ENCODE measurements at places on chromosomes 7 and 10.

DNA sequence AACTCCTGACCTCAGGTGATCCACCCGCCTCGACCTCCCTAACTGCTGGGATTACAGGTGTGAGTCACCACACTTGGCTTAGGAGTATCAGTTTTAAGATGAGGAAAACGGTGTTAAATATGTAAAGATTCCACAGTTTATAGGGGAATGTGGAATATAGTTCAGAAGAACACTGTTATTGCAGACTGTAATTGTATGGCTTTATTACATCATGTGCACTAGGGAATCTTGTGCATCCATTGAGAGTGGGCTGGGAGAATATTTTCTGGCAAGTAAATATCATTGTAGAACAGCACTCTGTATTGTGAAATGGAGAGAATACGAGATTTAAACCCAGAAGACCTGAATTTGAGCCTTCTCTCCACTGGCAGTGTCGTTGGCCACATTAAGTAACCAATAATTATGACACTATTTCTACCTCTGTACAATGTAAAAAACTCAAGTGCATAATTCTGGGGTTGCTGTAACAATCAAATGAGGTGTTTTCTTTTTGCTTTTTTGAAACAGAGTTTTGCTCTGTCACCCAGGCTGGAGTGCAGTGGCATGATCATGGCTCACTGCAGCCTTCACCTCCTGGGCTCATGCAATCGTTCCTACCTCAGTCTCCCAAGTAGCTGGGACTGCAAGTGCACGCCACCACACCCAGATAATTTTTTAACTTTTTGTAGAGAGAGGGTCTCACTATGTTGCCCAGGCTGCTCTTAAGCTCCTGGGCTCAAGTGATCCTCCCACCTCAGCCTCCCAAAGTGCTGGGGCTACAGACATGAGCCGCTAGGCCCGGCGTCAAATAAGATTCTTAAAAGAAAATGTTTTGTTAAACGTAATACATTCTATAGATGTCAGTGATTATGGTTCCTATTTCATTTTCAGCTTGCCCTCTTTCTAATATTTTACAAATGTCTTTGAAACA, 12.0 kb upstream of the PARD3 start:
- H3K36me3 ChIP-seq: no peaks in the 10 kb centered on the region
- no peaks in the 10 kb centered on the region for H3K4me1 ChIP-seq
- peaks cover 6% of the 10 kb centered on the region for H3K27me3 ChIP-seq
- DNase-seq: no peak
- no peak overlapping the region for H3K4me3 ChIP-seq
- H3K27ac ChIP-seq: no peak overlapping the region

GRCh38 chr7:99794585-99795502, 10.9 kb upstream of the CYP3A4 start:
- no peaks in the 10 kb centered on the region for H3K36me3 ChIP-seq
- DNase-seq: no peak
- no peak overlapping the region for H3K27ac ChIP-seq
- H3K4me3 ChIP-seq: no peak overlapping the region
- no peaks in the 10 kb centered on the region for H3K4me1 ChIP-seq

- no peak overlapping the region for H3K4me3 ChIP-seq
- H3K27ac ChIP-seq: no peak overlapping the region
- DNase-seq: peak; percentile 37
- no peaks in the 10 kb centered on the region for H3K27me3 ChIP-seq
Measured at GRCh38 chr10:17386616-17387075, 67.7 kb downstream of the ST8SIA6 start.

GRCh38 chr7:31000161-31000693, 36.5 kb downstream of the GHRHR start:
- H3K27me3 ChIP-seq: peaks cover 2% of the 10 kb centered on the region
- H3K27ac ChIP-seq: no peak overlapping the region
- no peaks in the 10 kb centered on the region for H3K36me3 ChIP-seq
- no peak overlapping the region for H3K4me3 ChIP-seq
- DNase-seq: peak; percentile 40

DNA sequence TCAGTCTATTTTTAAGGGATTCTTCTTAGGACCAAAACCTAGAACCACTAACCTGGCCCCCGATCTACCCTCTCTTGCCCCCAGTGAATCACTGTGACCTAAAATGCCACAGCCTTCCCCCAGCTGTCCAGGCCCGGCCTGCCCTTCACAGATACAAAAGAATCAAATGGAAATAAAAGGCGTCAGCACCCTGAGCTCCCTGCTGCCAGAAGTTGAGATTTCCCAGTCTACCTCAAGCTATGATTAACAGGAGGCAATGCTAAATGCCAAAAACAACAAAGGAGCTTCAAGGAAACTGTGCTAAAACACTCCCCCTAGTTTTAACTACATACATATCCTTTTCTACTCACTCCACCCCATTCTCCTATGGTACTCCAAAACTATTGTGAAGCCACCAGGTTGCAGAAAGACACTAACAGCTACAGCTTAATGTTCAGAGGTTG, 67.8 kb downstream of the GSAP start:
- DNase-seq: peak; percentile 30
- no peaks in the 10 kb centered on the region for H3K36me3 ChIP-seq
- peak overlapping the region; percentile 77 for H3K27ac ChIP-seq
- no peak overlapping the region for H3K4me3 ChIP-seq
- H3K27me3 ChIP-seq: no peaks in the 10 kb centered on the region
- H3K4me1 ChIP-seq: peaks cover 54% of the 10 kb centered on the region

GRCh38 chr10:76403912-76404311, 972.5 kb downstream of the LRMDA start:
- peaks cover 12% of the 10 kb centered on the region for H3K4me1 ChIP-seq
- DNase-seq: no peak
- H3K36me3 ChIP-seq: no peaks in the 10 kb centered on the region
- H3K27ac ChIP-seq: peak overlapping the region; percentile 65
- no peaks in the 10 kb centered on the region for H3K27me3 ChIP-seq

GRCh38 chr7:15418264-15418663, 143.6 kb downstream of the AGMO start:
- no peak overlapping the region for H3K4me3 ChIP-seq
- H3K27ac ChIP-seq: no peak overlapping the region
- no peaks in the 10 kb centered on the region for H3K27me3 ChIP-seq
- no peaks in the 10 kb centered on the region for H3K36me3 ChIP-seq

DNA sequence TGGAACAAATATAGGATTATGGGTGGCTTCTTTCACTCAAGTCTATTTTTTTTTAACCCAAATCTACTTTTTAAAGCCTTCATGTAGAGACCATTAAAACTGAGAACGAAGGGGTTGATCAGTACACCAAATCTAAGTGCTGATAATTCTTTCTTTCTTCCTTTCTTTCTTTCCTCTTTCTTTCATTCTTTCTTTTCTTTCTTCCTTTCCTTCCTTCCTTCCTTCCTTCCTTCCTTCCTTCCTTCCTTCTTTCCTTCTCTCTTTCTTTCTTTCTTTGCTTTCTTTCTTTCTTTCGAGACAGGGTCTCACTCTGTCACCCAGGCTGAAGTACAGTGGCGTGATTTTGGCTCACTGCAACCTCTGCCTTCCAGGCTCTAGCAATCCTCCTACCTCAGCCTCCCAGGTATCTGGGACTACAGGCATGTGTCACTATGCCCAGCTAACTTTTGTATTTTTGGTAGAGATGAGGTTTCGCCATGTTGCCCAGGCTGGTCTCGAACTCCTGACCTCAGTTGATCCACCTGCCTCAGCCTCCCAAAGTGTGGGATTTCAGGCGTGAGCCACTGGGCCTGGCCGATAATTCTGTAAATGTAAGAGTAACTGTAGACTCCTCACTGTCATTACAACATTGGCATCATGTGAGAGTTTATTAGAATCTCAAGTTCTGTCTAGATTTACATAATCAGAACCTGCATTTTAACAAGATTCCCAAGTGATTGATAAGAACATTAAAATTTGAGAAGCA, 236.4 kb downstream of the TFEC start:
- no peaks in the 10 kb centered on the region for H3K4me1 ChIP-seq
- no peak overlapping the region for H3K4me3 ChIP-seq
- no peaks in the 10 kb centered on the region for H3K36me3 ChIP-seq
- no peak for DNase-seq

DNA sequence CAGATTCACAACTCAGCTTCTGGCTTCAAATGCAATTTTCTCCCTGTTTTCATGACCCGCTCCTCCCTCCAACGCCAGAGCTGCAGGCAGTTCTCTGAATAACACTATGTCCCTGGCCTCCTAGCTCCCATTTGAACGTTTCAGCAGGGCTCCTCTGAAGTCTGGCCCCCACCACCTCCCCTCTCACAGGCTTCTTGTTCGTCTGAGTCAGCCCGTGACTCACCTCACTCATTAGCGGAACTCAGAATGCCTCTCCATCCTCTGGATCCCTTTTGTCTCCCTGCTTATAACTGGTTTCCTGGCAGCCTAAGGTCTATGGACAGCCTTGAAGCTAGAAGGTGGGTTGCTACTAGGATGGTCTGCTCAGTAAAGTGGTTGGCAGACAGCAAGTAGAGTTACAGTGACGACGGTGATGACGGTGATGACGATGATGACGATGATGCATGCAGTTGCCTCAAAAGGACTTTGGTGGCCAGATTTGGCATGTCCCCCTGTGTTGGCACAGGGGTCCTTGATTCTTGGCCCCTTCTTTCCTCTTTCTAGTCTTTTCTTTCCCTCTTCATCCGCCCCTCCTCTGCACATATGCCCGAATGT, 83.3 kb upstream of the MKLN1 start:
- H3K36me3 ChIP-seq: no peaks in the 10 kb centered on the region
- H3K4me3 ChIP-seq: no peak overlapping the region
- no peaks in the 10 kb centered on the region for H3K27me3 ChIP-seq
- H3K4me1 ChIP-seq: no peaks in the 10 kb centered on the region
- H3K27ac ChIP-seq: no peak overlapping the region

- H3K4me1 ChIP-seq: no peaks in the 10 kb centered on the region
- no peaks in the 10 kb centered on the region for H3K36me3 ChIP-seq
- H3K27ac ChIP-seq: no peak overlapping the region
- H3K4me3 ChIP-seq: no peak overlapping the region
Measured at GRCh38 chr7:3738964-3739363, 437.9 kb downstream of the SDK1 start.

GRCh38 chr7:44258423-44258760, 57.6 kb downstream of the YKT6 start:
- peaks cover 77% of the 10 kb centered on the region for H3K4me1 ChIP-seq
- DNase-seq: no peak
- H3K27ac ChIP-seq: peak overlapping the region; percentile 92

DNA sequence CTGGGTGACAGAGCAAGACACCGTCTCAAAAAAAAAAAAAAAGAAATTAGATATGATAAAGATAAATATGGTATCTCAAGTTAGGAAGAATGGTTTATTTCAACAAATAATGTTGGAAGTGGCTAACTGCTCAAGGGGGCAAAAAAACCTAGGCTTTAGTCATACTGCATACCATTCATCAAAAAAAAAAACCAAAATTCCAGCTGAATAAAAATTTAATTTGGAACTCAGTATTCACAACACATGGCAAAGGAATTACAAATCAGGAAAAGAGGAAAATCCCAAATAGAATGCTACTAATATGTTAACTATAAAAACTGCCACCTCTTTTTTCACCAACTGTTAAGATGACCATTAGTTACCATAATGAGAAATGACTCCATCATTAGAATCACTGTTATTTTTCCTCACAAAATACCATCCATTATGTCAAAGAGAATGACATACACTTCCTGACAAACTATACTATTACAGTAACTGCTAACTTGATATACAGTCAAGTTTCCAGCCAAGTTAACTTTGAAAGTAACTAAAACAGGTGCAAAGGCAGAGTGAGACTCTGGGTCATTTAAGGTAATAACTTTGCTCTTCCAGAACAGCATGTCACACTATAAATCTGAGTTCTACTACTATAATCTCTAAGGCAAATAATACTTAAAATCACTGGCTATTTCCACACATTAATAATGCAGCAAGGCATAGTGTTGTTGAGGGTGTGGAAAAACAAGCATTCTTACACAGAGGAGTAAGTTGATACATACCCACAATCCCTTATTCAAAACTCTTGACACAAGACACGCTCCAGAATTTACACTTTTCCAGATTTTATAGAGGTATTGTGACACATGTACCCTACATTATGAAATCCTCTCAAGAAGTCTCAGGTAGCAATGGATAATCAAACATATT, 10.2 kb downstream of the KBTBD2 start:
- H3K4me1 ChIP-seq: peaks cover 100% of the 10 kb centered on the region
- no peak overlapping the region for H3K27ac ChIP-seq
- no peaks in the 10 kb centered on the region for H3K36me3 ChIP-seq
- no peak for DNase-seq
- H3K4me3 ChIP-seq: no peak overlapping the region
- no peaks in the 10 kb centered on the region for H3K27me3 ChIP-seq

GRCh38 chr7:73833251-73833919, 2.6 kb downstream of the CLDN4 start:
- no peak overlapping the region for H3K27ac ChIP-seq
- H3K4me3 ChIP-seq: no peak overlapping the region
- H3K4me1 ChIP-seq: peaks cover 8% of the 10 kb centered on the region

DNA sequence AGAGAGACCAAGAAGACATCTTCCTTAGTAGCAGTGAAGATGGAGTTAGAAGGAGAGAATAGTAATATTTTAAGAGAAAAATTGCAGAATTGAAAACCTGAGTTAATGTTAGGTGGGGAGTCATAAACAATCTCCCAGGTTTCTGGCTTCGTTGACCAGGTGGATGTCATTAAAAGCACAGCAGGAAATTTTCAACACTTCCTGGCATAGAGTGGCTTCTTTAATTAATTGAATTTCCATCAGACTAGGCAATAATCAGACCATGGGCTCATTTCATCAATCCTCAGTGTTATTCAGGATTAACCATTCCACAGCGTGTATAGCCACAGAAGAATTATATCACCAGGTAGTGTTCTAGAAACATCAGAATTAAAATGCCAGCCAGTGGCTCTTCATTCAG, 268.2 kb downstream of the CCDC3 start:
- no peak overlapping the region for H3K27ac ChIP-seq
- DNase-seq: no peak
- H3K36me3 ChIP-seq: no peaks in the 10 kb centered on the region
- H3K4me1 ChIP-seq: no peaks in the 10 kb centered on the region
- H3K4me3 ChIP-seq: no peak overlapping the region

DNA sequence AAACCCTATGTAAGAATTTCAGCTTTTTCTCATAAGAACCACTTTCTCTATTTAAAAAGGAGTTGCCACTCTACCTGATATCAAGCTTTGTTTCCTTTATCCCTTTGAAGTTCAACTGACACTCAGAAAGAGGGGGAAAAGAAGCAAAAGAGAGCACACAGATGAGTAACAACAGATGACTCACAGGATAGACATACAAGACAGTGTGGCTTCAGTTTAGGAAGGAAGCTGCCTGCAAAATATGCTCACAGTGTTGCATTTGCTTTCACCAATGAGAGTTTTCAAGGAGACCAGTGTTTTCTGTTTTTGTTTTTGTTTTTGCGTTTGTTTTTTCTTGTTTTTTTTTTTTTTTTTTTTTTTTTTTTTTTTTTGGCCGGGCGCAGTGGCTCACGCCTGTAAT, 1181.6 kb downstream of the DNAJB9 start:
- H3K4me1 ChIP-seq: no peaks in the 10 kb centered on the region
- H3K4me3 ChIP-seq: no peak overlapping the region
- no peaks in the 10 kb centered on the region for H3K36me3 ChIP-seq
- DNase-seq: no peak
- no peaks in the 10 kb centered on the region for H3K27me3 ChIP-seq

- no peaks in the 10 kb centered on the region for H3K27me3 ChIP-seq
- DNase-seq: no peak
- H3K27ac ChIP-seq: no peak overlapping the region
- H3K4me1 ChIP-seq: no peaks in the 10 kb centered on the region
- no peak overlapping the region for H3K4me3 ChIP-seq
- H3K36me3 ChIP-seq: no peaks in the 10 kb centered on the region
Measured at GRCh38 chr7:33578881-33579672, 326.3 kb upstream of the BMPER start.

- H3K4me3 ChIP-seq: no peak overlapping the region
- H3K27me3 ChIP-seq: no peaks in the 10 kb centered on the region
- no peak overlapping the region for H3K27ac ChIP-seq
- H3K36me3 ChIP-seq: no peaks in the 10 kb centered on the region
- H3K4me1 ChIP-seq: no peaks in the 10 kb centered on the region
- no peak for DNase-seq
Measured at GRCh38 chr7:40220421-40220911, 85.7 kb downstream of the SUGCT start.

Measured in heart right ventricle (tissue), 16 donors.